ENCODE measurements at places on chromosomes 3 and 15.

DNA sequence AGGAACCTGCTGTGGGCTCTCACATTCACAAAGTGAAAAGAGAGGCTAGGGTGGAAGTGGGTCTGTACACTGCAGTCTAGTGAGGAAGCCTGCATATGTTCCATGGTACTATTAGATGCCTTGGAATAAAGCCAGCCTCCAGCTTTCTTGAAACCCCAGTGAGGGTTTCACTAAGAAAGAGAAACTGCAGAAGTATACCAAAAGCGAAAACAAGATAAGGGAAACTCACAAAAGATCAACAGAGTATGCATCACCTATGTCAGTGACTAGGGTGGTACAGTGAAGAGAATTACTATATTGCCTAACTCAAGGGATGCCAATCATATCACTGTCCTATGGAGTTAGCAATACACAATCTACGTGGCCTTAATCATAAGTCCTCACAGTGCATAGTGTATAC, 212.5 kb upstream of the GADL1 start:
- no peak for DNase-seq

DNA sequence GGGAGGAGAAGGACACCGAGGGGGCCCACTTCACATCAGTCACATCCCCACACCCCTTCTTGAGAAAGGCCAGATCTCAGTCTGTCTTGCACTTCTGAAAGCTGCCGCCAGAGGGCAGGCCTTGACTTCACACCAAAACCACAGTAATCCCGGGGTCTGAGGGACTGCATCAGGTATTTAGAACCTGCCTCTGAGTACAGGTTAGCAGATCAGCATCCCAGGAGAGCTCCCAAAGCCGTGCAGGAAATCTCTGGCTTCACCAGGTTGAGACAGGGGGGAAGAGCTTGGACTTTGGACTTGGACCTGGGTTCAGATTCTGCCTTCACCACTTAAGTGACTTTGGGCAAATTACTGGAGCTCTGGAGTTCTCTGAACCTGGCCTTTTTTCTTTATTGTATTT, 50.3 kb downstream of the LHFPL4 start:
- DNase-seq: no peak

GRCh38 chr3:70729845-70730244, 417.4 kb upstream of the MDFIC2 start:
- DNase-seq: no peak

GRCh38 chr15:68038246-68038645, 15.9 kb upstream of the PIAS1 start:
- DNase-seq: no peak

Measured in gastrocnemius medialis (tissue), 4 donors.